NCI-H2029 treated with DMSO at 0.1 percent for 48 hours (cell line): ENCODE measurements at places on chromosomes 7 and 10.
A peak's percentile ranks its signal among the peaks of the same experiment; 100 is the strongest.

DNA sequence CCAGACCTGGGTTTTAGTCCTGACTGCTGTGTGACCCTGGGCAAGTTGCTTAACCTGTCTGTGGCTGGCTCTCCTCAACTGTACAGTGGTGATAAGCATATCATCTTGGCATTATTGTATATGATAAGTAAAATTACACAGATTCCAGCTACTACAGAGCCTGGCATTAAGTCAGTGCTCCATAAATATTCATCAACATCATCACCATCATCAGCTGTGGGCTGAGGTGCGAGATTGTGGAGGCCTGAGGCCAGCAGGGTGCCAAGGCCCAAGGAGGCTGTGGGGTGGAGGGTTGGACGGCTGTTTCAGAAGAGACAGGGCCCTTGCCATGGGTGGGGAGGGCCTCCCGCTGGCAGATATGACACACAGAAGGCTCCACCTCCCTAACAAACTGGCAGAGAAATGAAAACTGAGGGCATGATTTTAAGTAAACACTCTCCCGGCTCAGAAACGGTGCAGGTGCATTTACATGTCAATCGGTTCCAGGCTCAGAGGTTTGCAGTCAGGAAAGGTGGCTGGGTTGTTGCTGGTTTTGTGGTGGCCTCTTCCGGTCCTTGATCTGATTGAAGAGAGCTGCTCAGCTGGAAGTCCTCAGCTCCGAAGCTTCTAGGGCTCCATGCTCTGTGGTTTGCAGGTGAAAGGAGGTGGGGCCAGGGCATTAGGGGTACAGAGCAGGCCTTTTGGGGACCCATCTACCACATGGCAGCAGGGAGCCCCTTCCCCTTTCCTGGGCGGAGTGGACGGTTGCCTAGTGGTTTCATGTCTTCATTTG lies 10.2 kb downstream of the CRYGN start:
- peak; percentile 98 for DNase-seq

DNA sequence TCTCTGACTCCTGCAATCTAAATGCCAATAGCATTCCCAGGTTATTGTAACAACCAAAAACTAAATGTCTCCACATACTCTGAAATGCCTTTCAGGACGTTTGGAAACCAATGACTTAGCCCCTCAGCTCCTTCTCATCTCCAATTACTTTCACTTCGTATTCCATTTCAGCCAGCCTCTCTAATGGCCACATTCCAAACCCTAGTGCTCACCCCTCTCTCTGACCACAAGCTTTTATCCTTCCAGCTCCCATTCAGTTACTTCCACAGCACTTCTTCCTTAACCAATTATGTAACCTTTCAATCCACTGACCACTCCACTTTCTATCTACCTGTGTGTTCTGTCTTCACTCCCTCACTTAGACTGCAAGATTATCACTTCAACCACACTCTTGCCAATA lies 4.3 kb downstream of the NOC3L start:
- peak; percentile 53 for DNase-seq

GRCh38 chr10:129055986-129056385 lies 411.1 kb upstream of the MGMT start:
- DNase-seq: no peak

DNA sequence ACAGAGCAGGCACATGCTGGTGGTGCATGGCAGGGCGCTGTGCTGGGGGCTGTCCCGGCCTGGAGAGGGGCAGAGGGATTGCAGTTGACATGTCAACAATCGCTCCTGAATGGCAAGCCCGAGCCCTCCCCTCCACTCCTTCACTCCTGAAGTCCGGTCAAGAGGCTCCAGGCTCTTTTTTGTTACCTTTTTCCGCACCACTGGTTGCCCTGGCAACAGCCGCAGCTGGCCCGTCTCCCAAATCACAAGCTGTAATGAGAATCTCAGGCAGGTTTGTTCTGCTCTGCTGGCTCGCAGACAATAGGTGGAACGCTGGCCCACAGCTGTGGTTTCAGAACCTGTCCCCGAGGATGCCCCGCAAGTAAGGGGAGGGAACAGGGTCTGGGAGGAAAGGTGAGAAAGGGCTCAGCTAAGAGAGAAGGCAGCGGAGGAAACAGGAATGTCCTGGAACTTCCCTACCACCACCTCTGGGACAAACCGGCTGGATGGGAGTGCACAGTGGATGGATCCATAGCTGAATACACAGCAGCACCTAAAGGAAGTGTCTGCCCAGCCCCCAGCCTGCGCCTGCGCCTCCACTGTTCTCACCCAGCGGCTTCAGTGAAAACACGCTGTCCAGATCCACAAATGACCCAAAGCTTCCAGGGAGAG lies 58.9 kb downstream of the CALML3 start:
- peak; percentile 83 for DNase-seq

DNA sequence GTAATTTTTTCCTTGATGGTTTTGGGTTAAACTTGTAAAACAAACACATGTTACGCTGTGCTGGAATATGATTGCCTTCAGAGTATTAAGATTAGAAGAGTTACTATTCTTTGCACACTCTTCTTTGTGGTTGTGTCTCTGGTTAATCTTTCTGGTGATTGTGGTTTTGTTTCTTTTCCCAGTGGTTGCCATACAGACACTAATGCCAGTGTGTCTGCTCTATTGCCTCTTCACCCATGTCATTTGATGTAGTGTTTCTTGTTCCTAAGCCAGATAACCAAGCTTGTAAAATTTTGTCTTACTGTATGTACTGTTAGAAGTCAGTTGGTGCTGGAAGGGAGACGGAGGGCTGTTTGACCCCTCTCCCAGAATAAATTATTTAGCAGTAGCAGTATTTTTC lies 124.8 kb downstream of the PHTF2 start:
- DNase-seq: no peak

DNA sequence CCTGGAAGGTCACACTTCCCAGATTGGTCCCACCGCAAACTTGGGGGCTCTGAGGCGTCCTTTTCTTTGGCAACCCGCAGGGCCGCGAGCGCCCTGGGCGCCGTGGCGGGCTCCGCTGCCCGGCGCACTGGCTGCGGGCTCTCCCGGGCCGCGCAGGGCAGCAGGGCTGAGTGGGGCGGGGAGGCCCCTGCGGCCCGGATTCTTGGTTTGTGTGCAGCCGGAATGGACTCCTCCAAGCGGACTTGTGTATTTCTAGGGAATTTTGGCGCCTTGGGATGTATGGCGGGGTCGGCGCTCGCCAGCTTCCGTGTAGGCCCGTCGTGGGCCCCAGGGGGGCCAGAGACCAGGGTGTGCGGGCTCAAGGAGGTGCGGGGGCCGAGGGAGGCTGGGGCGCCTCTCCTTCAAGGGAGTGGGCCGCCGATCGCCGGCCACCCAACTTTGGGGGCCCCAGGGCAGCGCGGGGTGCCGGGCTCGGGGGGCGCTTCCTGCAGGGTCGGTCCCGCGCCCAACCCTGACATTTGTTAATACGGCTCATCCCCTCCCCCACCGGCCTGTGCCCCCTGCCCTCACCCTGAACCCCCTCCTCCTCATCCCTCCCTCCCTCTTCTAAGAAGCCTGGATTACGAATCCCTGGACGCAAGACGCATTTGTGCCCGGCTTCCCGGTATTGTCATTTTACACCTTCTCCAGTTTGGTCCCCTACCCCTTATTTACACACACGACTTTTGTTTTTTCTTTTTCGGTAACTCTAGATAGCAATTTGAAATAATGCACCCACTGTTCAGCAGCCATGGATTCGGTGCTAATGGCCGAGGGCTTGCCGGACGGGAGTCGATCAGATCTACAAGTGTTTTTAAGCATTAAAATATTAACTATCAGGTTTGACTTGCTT lies 2.5 kb downstream of the TCF7L2 start:
- DNase-seq: no peak

DNA sequence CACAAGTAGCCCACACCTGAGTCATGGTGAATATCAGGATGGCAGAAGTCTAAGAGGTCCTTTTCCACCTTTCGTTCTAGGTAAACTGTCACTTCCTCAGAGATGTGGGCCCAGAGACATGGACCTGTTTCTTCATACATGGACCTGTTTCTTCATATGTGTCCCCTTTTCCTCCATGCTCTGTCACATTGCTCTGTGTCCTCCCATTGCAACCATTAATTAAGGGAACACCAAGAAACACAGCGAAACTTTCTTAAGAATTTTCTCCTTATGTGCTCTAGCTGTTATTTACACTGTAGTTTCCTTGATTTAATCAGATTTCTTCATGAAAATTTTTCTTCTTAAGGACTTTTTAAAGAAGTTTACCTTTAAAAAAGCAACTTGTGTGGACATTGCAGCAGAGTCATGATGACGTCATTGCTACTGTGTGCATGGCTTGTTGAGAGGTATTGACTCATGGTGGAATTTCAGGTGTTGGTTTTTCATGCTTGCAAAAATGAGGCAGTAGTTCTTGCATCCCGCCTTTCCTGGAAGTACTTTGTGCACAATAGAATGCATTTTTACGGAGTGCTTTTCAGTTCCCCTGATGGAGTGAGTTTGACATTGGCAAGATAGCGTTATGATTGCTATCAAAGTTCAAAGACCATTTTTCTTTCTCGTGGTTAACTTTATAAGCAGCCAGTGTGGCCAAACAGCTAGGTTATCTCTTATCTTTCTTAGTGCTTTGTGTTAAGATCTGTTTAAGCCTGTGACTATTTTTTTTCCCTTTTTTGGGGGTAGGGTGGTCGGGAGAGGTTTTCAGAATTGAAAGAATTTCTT lies 37.7 kb downstream of the CFAP58 start:
- no peak for DNase-seq

GRCh38 chr10:120456626-120457430 lies at the start of gene PLPP4:
TSS of gene PLPP4 (plus strand) at chr10:120457227. CDS start at chr10:120457306, 79 bp downstream.
- no peak for DNase-seq

DNA sequence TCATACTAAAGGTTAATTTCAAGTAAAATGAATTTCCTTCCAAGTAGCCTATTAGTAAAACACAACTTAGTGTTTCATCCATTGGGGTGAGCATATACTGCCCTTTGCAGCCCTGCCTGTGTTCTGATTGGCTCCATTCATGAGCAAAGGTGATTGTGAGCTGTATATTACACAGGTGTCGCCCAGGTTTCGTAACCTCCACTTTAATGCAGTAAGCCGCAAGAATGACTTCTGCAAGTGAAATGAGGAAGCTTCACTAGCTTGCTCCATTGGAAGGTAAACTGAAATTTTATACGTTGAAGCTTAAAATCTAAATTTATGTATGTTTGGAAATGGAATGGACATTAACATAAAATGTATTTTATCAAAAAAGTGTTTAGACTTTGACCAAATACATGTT lies 24.4 kb downstream of the MTURN start:
- DNase-seq: no peak

DNA sequence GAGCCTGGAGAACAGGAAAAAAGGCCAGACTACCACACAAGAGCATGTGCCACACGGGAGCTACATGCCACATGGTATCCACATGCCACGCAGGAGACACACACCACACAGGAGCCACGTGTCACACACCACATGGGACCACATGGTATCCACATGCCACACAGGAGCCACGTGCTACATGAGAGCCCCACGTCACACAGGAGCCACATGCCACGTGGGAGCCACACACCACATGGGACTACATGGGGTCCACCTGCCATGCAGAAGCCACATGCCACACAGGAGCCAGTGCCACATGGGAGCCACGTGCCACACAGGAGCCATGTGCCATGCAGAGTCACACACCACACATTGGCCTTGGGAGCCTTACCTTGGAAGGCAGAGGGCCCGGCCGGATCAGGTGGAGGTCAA lies 244.4 kb upstream of the PPP2R2D start:
- DNase-seq: no peak

GRCh38 chr7:46630031-46630430 lies 709.0 kb upstream of the IGFBP3 start:
- DNase-seq: no peak

GRCh38 chr7:92598310-92598981 lies 8.3 kb upstream of the FAM133B start:
- no peak for DNase-seq

- DNase-seq: no peak
These were observed 20.0 kb downstream of the TCF7L2 start for GRCh38 chr10:112970021-112970420.

DNA sequence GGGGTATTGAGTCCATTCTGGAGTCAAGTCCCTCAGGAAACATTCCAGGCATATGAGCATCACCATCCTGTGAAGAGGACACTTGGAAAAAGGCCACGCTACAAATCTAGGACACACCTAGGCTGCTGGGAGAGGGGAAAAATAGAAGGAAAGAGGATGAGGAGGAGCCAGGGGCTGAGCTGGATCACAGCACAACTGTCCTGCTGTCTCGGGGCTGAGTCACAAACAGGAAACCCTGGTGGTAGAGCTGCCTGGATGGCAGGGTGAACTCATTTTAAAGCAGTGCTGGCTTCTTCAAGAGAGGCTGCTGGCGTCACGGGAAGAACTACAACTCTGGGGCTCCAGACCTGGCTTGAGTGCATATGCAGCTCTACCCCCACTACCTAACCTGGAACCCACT lies 151.5 kb downstream of the RNF216 start:
- DNase-seq: no peak

DNA sequence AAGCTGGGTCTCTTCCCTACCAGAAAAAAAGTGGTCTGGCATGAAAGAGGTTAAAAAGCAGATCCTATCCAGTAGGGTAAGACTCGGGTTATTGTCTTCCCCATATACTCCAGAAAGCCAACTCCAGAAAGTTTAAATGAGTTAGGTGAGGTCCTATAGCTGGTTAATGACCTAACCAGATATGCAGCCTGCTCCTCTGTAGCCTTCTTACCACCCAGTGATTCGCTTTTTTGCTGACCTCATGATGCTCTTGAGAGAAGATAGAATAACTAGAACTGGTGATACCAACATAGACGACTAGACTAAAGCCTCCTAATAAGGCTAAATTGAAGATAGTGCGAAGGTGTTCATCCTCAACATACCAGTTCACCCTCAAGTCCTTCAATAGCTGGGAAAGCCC lies 675 bp upstream of the GIMAP1 start:
- no peak for DNase-seq

DNA sequence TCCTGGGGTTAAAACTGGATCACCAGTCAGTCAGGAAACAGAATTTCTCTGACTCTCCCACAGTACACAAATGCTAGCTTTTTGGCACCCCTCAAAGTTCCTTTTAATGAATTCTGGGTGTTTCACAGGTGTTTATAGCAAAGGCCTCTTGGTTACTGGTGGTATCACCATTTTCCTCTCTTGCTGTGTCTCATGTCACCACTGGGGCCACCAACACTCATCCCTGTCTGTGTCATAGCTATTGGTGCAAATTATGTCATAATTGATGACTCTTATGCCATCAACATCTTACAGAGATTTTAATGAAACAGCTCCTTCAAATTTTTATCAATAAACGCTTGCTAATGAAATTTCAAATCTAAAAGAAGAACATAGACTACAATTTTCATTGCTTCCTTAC lies 27.7 kb upstream of the OSBPL3 start:
- no peak for DNase-seq

- DNase-seq: no peak
These were observed 310.7 kb downstream of the CALN1 start for GRCh38 chr7:72101444-72101843.

- DNase-seq: no peak
These were observed 6.8 kb downstream of the FFAR4 start for GRCh38 chr10:93573051-93573909.

- DNase-seq: no peak
These were observed 30.0 kb downstream of the AGR3 start for GRCh38 chr7:16851829-16852228.
